Stimulated activated naive B cell treated with anti-CD40 and anti-IgM and Interleukin-4, amounts not matched to agents 10 μg/mL and 1 μg/mL and 100 μg/mL, for 72 hours (primary cell): ENCODE measurements at places on chromosomes 7 and 10.

- DNase-seq: no peak
These were observed 3.5 kb upstream of the MYOZ1 start for GRCh38 chr10:73644767-73645166.

DNA sequence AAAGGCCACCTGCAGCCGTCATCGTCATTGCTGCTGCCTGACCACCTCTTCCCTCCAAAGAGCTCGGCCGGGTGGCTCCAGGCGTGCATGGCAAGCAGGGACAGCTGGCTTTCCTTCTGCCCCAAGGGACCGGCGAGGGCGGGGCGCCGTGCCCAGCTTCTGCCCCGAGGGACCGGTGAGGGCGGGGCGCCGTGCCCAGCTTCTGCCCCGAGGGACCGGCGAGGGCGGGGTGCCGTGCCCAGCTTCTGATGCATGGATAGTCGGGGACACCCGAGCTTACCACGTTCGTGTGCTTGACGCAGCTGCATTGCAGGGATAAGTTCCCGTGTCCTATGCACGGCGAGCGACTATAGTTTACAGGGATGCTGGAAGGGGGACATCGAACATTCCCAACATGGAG, 27.0 kb downstream of the CFAP46 start:
- DNase-seq: peak; percentile 53

GRCh38 chr7:158863611-158864506, 7.5 kb downstream of the DYNC2I1 start:
- DNase-seq: no peak

GRCh38 chr7:133109816-133110215, 27.9 kb upstream of the CHCHD3 start:
- DNase-seq: no peak

DNA sequence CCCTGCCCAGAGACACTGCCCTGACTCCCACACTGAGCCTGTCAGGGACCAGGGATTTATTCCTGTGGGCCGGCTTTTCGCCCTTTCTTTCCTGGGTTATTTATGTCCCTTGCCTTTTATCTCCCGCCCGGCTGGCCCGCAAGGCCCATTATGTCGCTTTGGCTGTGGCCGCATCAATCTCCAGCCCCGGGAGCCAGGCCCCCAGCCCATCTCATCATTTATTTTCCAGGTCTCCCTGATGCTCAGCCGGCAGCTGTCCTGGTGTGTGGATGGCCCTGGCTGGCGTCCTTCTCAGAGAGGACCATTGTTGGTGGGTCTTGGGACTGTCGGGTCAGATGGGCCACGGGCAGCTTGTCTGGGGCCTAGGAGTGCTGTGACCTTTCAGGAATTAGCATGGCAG, 82.3 kb downstream of the FAM241B start:
- DNase-seq: no peak

- no peak for DNase-seq
These were observed 392 bp upstream of the UCN3 start for GRCh38 chr10:5364374-5364773.

DNA sequence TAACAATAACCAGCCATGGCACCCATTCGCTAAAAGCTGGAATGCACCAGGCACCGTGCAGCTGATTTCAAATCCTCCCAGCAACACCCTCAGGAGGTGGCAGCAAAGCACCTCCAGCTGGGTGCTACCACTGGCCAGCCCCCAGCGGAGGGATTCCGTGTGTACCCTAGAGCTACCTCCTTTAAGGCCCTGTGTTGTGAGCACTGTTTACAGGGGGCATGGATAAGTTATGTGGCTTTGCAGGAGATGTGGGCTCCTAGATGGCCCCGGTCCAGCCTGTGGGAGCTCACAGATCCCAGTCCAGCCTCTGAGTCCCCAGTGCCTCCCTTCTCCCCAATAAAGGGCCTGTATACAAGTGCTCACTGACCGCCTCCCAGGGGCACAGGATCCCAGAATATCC, 27.1 kb downstream of the TNRC18 start:
- peak; percentile 50 for DNase-seq

- no peak for DNase-seq
These were observed 56.4 kb upstream of the PLPP4 start for GRCh38 chr10:120400601-120401000.

DNA sequence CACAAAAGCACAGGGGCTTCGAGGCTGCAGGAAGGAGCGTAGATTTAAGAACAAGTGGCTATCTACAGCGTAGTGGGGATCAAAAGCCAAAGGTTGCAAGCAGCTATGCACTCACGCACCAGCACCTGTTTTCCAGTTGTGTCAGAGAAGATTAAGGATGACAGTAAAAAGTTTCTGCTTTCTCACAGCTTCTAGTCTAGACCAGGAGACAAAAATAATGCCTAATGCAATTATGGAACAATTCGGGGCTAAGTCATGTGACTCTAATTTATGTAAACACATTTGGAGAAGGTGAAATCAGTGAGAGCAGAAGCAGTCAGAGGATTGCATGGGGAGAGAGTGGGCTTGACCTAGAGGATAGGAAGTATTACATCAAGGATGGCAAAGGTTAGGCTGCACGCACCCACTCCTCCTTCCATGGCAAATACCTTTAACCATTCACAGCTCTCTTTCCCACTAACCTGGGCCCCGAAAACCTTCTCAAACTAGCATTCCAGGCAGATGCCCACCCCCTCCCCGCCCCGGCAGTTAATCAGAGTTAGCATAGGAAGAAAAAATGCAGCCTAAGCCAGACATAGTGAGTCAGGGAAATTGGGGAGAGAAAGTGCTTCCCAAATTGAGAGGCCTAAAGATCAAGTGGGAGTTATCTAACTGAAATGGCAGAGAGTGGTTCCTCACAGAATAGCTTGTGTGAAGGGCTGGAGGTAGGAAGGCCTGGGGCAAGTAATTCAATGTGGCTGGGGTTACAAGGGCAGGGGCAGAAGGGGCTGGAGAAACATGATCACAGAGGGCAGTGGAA, 48.2 kb upstream of the GPAM start:
- DNase-seq: no peak

DNA sequence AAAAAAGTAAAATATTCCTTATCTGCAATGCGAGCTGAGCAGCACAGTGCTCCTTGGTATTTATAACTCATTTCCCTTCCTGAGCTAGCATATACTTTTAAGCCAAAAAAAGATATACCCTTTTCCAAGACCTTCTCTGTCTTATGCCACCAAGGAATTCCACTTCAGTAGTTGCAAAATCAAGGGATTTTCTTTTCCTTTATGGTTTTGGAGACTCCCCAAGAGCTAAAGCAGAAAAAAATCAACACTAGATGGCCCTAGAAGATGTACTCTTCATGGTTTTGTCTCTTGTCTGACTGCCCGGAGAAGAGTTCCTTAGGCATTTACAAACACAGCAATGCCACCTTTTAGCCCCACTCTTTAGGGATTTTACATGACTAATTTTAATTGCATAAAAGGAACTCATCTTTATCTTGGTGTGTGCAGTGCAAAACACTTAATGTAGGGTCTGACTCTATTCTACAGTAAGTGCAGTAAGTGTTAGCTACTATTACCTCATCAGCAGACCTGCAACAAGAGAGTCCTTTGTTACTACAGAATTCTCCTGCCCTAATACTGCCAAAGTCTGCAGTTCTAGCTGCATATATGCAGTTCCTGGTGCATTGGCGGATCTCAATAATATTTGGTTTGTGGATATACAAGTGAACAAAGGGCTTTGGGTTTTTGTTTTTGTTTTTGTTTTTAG, 443.3 kb downstream of the GFRA1 start:
- DNase-seq: no peak

DNA sequence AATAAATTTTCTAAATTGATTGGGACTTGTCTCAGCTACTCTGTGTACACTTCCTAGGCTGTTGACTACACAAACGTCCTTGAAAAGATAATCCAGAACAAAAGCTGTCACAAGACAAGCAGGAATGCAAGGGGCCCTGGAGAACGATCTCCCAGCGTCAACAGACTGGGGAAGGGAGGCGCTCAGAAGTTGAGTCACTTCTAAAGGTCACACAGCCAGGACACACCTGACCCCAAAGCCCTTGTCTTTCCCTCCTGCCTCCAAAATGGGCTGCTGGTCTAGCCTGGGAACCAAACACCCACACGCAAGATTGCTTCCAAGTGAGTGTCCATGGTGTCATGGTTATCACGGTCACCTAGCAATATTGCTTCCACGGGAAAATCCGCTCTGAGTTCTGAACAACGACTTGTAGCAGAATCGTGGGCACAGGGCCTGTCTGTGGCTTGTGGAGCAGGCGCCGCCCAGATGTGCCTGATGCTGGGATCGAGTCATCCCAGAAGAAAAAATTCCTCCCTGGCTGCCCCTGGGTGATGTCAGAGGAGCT, 49.8 kb downstream of the SPOCK2 start:
- no peak for DNase-seq

GRCh38 chr7:43906331-43907010, at the start of gene URGCP:
Gene URGCP (minus strand): TSS chr7:43906596. CDS start chr7:43906575, 21 bp downstream.
- DNase-seq: peak; percentile 29

DNA sequence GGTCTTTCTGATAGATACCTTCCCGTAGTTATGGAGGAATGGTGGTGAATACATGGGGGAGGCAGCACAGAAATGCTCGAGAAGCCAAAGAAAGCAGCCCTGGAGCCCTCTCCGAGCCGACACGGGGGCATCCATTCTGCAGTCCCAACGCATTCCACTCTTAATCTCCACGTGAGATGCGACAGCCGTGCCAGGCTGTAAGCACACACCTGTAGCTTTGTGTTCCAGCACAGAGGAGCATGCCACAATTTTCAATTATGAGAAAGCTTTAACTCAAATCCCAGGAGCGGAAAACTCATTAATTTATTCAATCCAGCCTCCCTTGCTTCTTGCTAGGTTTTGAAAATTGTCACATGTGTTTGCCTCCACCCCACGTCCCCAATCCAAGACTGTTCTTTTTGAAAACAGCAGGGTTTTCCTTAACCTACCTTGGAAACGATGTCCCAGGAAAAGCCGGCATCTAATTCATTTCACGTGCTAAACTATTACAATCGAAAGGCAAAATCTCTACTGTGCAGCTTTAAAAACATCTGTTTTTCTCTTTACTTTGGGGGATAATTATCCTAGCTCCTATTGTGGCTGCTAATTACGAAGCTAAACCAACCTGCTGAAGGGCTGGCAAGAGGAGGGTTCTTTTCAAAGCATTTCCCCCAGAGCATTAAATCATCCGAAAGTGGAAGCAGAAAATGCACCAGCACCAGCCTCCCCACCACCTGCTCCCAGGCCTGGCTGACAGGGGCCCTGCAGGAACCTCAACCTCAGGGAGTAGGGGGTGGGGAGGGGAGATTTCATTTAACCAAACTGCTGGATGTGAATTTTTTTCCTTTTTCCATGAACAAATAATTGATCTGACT, 56.0 kb upstream of the CHST15 start:
- DNase-seq: no peak

DNA sequence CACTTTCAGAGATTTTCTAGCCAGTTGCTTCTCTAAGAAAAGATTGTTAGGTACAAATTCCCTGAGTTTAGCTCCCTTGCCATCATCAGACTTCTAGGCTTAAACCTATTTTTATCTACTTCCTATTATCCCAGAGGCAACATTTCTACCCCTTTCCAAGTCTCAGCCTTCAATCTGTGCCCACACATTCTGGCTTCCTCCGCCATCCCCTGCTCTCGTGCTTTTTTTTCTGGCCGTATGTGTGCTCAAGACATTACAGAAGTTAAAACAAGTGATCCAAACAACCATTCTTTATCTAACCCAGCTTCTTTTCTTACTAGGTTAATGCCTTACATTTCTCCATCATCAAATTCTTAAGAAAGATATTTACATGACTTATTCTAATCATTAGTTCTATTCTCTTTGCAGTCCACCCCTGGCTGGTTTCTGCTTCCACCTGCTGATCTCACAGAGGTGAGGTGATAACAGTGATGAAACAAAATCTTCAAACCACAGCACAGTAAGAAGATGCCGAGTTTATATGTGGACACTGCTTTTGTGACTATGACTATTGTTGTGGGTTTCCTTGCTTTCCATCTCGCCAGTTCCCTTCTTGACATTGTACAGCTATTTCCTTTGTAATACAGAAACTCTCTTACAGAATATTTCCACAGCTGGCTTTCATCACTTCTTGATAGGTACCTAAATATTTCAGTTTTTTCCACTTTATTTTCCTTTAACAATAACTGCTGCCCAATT, 18.3 kb upstream of the CDK6 start:
- DNase-seq: no peak

GRCh38 chr10:128070161-128070560, 56.1 kb downstream of the MKI67 start:
- DNase-seq: no peak

- no peak for DNase-seq
These were observed 649.4 kb upstream of the MGMT start for GRCh38 chr10:128817636-128818035.

GRCh38 chr10:90695915-90696676, 161.7 kb downstream of the HTR7 start:
- DNase-seq: no peak

- no peak for DNase-seq
These were observed 239.6 kb downstream of the MAD1L1 start for GRCh38 chr7:1993031-1993695.
